ENCODE measurements at places on chromosomes 6 and 20.

DNA sequence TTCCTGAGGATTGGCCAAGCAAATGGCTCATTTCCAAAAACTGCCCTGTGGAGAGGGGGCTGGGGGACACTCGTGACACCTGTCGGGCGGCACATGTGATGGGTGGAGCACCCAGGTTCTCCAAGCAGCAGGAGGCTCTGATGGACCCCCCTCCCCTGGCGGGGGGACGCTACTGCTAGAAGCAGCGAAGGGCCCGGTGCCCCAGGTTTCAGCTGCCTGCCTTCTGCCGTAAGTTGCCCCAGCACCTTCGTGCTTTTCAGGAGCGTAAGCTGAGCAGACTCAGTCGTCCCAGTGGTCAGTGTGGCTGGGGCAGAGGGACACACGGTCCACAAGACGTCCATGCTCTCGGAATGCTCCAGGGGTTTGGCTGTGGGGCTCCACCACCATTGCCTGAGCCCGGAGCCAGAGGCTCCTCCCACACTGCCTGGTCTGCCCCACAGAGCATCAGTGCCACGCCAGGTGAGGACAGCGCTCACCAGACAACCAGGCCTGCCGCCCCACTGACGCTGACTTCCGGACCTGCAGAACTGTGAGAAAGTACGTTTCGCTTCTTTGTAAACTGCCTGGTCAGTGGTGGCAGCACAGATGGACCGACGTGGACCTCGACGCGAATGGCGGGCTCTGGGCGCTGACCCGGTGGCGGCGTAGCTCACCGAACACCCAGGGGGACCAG is 4.1 kb upstream of the ADRM1 start:
- no peak for DNase-seq

DNA sequence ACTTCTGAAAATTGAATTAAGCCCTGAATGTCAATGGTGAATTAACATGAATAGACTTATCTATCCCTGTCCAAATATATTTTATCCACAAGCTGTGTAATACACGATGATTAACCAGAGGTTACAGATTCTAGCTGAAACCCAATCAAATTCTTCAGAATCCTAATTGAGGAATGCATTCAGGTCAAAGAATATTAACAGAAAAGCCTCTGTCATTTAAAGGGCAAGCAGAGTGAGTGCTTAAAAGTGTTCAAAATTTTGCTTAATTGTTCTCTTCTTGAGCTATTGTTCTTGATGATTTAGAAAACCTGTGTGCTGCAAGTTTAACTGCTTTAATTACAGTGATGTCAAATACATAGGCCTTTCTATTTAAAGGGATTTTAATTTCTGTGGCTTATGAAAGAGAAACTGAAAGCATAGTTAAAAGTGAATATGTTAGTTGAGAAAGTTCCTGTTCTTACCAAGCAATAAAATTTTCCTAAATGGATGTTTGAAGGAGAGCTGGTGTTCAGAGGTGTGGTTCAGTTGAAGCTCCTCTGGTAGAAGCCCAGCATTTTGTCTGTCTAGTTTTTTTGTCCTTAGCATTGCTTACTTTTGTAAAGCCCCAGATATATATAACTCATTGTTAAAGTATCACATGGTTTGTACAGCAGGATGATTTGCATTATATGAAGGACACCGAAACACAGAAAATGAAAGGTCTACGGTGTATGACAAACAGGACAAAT is 466.3 kb upstream of the PLCB4 start:
- no peak for DNase-seq

- no peak for DNase-seq
These were observed 354.0 kb downstream of the ESR1 start for GRCh38 chr6:152161501-152161900.

DNA sequence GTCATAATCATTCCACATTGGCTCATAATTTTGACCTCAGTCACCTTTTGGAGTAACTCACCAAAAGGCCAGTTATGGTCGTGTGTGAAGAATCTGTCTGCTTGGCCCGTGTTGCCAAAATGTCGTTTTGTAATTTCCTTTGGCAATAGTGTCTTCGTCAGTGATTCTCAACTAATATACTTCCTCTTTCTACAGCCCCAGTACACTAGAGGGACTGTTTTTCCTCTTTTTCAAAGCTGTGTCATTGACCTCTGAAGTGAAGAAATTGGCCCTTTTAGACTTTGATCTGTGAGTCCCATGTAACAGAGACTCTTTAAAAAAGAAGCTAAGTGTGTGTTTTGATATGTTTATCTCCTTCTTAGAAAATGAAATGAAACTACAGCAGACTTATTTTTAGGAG is 5.2 kb downstream of the FOXO3 start:
- DNase-seq = no peak

GRCh38 chr6:6946206-6947155 is 161.3 kb upstream of the RREB1 start:
- no peak for DNase-seq

DNA sequence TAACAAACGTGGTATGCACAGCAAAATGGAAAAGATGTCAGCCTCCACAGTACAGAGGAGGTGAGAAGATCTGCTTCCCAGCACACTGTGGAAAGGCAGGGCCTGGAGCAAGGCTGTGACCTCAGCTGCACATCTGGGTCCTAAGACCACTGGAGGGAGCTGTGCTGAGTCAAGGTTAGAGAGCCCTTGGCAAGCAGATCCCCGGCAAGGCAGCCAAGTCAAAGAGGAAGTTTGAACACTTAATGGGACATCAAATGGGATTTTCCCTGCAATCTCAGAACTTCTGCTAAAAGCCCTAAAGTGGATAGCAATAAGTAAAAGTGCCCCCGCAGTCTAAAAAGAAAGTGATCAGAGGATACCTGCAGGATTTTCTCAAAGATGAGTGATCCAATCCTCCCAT is 39.5 kb downstream of the UNC5CL start:
- no peak for DNase-seq

DNA sequence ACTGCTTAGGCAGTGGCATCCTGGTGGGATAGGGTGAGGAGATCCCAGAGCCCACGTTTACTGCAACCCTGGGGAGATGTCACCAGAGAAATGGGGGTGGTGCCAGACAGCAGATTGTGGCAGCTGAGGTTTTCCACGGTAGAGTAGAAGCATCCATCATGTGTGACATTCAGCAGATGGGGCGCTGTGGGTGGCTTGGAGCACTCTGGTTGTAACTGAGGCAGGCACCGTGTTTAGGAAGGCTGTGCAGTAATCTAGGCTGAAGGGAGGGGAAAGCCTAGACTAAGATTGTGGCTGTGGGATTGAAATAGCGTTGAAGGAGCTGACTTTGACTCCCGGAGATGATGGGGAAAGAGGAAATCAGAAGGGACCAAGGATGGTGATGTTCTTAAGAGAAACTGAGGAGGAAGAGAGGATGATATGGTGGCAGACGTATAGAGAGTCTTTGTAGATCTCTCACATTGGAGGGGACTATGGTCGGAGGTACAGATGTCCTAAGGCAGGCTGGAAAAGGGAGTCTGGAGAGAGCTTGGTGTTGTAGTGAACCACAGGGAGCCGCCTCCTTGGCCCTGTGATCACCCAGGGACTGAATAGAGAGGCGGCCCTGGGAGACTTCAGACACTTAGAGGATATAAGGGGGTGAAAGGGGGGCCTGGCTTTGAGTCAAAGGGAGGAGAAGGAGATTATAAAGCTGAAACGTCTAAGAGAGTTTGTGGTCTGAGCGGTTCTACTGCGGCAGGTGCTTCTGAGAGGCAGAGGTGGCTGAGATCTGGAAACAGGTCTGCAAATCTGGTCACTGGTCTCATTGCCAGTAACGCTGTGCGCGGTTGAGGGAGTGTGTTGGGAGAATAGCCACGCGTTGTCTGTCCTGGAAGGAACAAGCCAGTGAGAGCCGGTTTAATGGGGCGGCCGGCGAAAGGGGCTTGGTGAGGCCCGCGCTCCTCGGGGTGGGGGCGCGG is 792 bp upstream of the MICA start:
- peak; percentile 51 for DNase-seq

GRCh38 chr6:109736273-109737025 is 45.4 kb downstream of the FIG4 start:
- no peak for DNase-seq

DNA sequence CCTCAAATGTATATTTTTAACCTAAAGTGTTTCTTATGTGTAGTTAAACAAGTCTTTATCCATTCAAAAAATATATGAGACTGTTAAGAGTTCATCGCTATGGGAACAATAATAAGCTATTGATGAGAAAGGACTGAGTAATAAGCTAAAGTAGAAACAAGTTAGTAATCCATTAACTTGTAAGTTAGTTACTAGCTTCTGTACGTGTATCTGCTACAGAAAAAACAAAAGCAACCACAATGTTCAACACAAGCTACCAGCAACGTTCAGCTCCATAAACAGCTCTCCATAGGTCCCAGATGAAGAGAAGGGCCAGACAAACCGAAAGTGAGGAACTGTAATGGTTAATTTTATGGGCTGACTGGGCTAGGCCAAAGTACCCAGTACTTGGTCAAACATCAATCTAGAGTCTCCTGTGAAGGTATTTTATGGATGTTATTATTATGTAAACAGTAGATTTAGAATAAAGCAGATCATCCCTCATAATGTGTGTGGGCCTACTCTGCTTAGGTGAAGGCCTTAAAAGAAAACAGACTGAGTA is 33.8 kb upstream of the FAM135A start:
- no peak for DNase-seq

- no peak for DNase-seq
These were observed 190.2 kb downstream of the BMP7 start for GRCh38 chr20:57076152-57076652.

DNA sequence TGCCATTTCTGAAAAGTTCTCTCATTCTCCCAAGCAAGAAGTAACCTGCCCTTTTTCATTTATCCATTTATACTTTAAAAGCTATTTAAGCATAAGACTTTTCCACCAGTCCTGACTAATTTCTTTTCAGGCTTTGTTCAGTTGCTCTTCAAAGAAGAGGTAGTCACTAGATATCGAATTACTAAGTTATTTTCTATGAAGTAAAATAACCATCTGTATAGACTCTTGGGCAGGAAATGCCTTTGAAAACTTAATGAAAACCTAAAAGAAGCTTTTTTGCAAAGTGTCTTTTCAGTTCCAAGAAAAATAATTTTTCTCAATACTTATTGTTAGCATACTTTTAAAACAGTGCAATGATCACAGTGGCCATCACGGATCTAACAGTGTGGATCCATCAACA is 31.3 kb upstream of the LAMP5 start:
- DNase-seq = no peak

DNA sequence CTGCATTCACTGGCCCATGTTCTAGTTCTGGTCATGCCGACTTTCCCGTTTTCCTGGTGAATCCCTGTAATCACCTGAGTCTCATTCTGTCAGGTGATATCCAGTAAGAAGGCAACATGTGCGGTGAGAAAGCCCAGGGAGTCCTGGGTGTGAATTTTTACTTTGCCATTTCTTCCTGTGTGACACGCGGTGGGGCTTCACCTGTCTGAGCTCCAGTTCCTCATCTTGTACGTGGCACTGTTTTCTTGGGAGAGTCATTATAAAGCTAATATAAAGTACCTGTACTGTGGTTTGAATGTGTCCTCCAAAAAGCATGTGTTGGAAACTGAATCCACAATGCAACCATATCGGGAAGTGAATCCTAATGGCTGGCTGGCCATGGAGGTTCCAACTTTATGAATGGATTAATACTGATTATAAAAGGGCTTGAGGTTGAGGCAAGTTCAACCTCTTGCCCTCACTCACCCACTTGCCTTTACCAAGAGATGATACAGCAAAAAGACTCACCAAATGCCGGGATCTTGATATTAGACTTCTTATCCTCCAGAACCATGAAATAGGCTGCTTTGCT is 5.1 kb downstream of the HLA-E start:
- no peak for DNase-seq

GRCh38 chr20:10594296-10594868 is 79.4 kb downstream of the JAG1 start:
- no peak for DNase-seq

DNA sequence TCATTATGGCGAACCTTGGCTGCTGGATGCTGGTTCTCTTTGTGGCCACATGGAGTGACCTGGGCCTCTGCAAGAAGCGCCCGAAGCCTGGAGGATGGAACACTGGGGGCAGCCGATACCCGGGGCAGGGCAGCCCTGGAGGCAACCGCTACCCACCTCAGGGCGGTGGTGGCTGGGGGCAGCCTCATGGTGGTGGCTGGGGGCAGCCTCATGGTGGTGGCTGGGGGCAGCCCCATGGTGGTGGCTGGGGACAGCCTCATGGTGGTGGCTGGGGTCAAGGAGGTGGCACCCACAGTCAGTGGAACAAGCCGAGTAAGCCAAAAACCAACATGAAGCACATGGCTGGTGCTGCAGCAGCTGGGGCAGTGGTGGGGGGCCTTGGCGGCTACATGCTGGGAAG is 22.5 kb upstream of the PRND start:
- DNase-seq = no peak

- DNase-seq = no peak
These were observed 89.1 kb downstream of the AFG1L start for GRCh38 chr6:108383981-108384380.

All from CD8-positive, alpha-beta memory T cell (primary cell).